Mesenteric fat pad (tissue), 1 donor: ENCODE measurements at places on chromosomes 5 and 9. TPM values are rescaled to one million over a fixed set of nuclear protein-coding genes. Genes with fewer than 3 reads are reported as not detected.

DNA sequence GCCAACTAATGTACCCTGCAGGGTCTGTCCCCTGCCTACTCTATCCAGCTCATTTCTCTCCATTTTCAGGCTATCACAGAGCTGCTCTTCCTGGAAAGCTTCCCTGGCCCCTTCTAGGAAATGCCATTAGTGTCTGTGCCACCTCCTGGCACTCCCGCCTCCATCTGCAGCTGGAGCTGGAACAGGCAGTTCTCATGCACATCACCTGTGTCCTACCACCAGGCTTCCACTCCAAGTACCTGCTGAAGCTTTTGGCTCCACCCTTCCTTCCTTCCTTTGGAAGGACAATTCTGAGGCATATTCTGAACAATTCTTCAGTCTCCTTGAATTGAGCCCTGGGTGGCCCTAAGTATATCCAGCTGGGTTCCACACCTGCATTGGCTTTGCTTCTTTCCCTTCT, 156.2 kb upstream of the ZNF618 start:
- no peak for DNase-seq

DNA sequence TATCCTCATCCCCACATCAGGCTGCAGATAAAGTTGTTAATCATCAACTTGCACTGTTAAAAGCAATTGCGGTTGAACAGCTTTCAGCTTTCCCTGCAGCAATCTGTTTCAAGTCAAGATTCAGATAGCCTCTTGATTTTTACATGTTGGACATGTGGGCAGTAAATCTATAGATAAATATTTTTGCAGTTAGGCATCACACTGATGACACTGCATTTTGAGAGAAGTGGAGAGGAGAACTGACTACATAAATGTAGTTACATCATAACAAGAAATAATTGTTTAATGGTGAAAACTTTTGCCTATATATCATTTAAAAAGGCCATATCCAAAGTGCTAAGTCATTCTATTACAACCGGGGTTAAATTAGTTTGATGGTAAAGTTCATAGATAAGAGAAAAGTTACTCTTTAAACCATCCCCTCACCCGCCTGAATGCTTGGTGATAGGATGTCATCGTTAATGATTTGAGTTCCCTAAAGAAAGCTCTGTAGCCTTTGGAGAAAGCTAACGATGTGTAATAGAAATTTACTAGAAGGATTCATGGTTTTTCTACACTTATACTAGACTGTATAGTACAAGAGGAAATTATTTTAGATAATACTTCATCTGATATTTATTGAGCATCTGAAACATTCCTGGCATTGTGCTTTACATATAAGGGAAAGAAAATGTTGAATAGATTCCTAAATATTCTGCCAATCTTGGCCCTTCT, 30.8 kb upstream of the ALDH1A1 start:
- no peak for DNase-seq

DNA sequence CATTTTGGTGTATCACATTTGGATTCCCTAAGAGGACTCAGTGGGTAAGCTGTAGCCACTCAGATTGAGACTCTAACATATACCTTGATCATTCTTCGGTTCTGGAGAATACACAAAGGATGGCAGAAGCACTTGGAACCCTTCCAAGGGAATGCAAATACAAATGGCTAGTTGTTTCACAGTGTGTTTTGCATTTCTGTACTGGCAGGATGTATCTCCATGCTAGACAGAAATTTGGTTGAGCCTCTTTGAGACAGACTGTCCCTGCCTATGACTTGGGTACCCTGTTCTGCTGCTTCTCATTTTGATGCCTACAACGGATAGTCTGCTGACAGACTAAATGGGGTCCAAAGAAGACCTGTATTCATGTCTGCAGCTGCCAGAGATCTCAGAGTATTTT, 273.5 kb downstream of the TMEM38B start:
- DNase-seq = no peak

GRCh38 chr9:124298646-124299235, 41.0 kb downstream of the NEK6 start:
- no peak for DNase-seq

- DNase-seq = no peak
These were observed 14.2 kb downstream of the AP3B1 start for GRCh38 chr5:78280261-78280660.

DNA sequence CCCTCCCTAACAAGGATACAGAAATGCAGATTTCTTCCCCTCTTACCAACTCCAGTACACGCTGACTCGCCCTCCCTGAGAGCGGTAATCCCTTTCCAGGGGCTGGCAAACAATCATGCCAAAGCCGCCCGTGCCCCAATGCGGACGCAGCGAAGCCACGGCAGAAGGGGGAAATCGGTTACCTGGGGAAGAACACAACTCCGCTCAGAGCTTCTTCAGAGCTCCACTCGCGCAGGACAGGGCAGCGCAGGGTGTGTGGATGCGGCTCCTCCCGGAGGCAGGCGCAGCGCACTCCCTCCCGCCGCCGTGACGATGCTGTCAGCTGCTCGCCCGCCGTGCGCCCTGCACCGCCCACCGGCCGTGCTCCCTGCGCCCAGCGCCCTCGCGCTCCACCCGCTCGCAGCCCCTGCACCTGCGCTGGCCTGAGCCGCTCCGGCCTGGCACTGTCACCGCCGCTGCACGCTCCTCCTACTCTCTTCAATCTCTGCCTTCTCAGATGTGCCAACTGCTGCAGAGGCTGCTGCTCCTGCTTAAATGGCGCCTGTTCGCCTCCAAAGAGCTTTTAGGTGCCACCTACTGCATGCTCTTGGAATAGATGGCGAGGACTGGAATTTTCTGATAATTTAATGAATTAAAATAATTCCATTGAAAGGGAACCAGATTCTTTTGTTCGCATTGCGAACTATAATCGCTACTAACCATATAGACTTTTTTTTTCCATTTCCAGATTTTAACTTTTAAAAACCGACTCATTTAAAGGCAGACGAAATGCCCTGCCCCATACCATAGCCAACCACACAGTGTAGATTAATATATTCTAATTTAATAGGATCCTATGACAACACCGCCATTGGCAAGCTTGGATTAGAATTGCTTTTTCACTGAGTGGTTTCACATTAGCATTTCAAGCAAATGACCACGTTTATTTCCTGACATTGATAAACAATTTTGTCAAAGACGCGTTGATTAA, at the start of gene DIRAS2:
DIRAS2 (minus strand) TSS at position 255 of the 970 bp plus-strand sequence. CDS start 28,997 bp downstream, outside the sequence.
- no peak for DNase-seq

GRCh38 chr5:32099486-32100035, 74.6 kb downstream of the GOLPH3 start:
- no peak for DNase-seq

GRCh38 chr9:123089790-123090189, 56.3 kb downstream of the GPR21 start:
- no peak for DNase-seq

DNA sequence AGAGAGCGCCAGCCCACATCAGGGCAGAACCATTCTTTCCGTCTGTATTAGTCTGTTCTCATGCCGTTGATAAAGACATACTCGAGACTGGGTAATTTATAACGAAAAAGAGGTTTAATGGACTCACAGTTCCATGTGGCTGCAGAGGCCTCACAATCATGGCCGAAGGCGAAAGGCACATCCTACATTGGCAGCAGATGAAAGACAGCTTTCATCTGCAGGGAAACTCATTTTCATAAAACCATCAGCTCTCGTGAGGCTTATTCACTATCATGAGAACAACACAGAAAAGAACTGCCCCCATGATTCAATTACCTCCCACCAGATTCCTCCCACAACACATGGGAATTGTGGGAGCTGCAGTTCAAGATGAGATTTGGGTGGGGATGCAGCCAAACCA, 4.7 kb upstream of the FSD1L start:
- no peak for DNase-seq

DNA sequence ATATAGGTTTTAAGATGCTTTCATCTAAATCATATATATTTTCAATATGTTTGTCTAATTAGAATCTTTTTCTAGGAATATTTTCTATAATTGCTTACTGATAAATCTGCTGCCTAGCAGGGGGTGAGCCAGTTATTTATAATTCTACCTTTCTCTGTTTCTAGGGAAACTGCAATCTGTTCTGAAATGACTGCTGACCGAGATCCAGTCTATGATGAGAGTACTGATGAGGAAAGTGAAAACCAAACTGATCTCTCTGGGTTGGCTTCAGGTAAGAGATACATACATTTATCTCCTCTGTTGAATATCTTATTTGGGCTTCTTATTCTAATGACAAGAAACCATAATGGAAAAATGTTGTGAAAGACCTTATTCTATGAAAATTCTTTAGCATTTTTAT, 127.3 kb downstream of the XRCC4 start:
- no peak for DNase-seq

Gene LCN9
- not detected for total RNA-seq

GRCh38 chr9:108083796-108084352, 594.3 kb upstream of the KLF4 start:
- DNase-seq = no peak

DNA sequence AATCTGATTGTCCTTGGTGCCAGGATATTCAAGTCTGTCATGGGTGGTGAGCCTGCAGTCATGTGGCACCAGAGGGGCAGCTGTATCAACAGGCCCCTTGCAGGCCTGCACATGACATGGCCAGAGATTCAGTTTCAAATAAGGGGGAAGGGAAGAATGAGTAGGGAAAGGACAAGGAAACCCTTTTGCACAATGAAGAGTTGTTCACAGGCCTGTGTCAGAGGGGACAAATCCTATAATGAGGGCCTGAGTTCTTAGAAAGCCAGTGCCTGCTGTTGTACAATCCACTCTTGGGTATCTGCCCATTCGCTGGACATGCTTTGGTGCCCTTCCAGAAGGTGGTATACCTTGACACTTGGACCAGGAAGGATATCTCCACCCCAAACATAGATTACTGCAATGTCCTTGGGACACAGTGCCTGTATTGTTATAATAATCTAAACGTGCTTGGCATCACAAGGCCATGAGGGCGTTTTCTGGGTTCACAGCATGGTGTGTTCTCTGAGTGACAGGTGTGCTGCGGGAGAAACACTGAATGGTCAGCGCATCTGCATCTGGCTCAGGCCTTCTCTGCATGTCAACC, 1.9 kb upstream of the TMEM171 start:
- no peak for DNase-seq

DNA sequence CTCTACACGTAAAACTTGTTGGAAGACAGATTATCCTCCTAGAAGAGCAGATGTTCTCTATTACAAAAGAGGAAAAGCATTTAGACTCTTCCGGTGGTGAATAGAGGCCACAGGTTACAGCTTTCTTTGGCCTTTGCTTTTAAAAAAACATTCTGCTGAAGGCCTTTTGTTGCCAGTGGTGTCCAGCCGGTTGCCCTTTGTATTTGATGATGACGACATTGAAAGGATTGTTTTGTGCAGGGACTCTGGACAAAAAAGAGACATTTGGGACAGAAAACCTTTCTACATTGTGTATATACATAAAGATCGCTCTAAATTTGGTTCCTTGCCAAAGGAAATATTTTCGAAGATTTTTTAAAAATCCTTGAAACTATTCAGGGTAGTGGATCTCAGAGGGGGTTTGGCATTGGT, 180.3 kb downstream of the C9orf152 start:
- no peak for DNase-seq

DNA sequence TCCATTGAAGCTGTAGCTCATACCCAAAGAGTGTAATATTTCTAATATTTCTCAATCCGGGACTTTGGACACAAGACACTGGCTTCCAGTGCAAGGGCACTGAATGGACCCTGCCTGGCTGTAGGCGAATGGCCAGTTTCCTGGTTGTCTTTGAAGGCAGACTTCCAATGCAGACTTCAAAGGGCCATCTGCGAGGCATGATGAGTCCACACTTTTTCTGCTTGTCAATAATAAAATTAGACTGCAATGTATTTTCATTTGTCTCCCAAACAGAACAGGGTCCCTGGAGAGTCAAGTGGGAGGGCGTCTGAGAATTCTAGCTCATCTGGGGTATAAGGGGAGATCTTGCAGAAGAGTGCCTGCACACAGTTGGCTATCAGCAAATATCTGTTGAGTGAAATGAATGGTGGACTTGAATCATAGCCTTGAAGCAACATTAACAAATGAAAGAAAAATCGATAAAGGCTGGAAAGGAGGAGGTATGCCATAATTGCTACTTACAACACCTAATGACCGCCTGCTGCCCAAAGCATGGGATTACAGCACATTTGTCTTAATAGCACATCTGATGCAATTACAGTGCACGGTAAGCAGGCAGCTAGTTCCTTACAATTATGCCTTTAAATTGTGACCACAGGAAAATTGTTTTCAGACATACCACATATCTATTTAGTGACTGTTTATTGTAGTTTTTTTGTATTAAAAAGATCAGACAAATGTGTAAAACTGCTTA, 137.5 kb downstream of the ARHGEF28 start:
- no peak for DNase-seq

- no peak for DNase-seq
These were observed 642 bp downstream of the SV2C start for GRCh38 chr5:76083555-76084495.

Gene LOX
- 46.3 TPM for total RNA-seq

DNA sequence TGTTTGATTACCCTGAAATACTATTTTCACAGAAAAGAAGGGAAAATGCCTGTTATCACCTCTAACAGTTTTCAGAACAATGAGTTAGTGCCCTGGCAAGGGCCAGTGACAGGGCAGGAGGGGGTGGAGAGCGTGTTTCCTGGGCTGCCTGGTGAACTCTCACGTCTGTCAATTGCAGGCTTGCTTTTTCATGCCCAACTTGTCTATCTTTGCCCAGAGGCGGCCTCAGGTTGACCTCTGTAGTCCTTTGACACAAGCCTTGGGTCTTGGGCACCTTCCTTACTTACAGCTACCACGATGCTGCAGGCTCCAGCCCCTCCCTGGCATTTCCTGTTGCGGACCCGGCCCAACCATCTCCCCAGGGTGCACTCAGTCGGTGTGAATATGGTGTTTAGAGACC, 2.2 kb upstream of the CEL start:
- no peak for DNase-seq

DNA sequence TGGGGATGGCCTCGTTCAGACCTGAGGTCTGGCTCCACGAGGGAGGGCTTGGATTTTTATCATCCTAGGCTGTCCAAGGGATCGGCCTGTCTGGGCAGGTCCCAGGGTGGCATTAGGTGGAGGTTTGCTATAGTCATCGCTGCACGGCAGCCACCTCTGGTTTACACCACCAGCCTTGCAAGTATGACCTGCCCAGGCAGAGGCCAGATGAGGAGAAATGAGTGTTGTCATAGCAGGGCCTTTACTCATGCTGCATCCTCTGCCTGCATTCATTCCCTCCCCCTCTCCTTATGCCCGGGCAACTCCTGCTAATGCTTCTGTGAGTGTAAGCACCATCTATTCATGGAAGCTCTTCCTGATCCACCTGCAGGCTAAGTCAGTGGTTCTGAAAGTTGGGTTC, 15.3 kb upstream of the NDST1 start:
- no peak for DNase-seq

Gene FAM170A
- total RNA-seq = not detected
